ENCODE measurements at places on chromosomes 13 and 19.

- no peak overlapping the region for H3K4me3 ChIP-seq
- no peaks in the 10 kb centered on the region for H3K27me3 ChIP-seq
- H3K36me3 ChIP-seq: no peaks in the 10 kb centered on the region
- DNase-seq: no peak
- no peak overlapping the region for H3K27ac ChIP-seq
Measured at GRCh38 chr13:105463011-105463501, 1072.4 kb downstream of the EFNB2 start.

DNA sequence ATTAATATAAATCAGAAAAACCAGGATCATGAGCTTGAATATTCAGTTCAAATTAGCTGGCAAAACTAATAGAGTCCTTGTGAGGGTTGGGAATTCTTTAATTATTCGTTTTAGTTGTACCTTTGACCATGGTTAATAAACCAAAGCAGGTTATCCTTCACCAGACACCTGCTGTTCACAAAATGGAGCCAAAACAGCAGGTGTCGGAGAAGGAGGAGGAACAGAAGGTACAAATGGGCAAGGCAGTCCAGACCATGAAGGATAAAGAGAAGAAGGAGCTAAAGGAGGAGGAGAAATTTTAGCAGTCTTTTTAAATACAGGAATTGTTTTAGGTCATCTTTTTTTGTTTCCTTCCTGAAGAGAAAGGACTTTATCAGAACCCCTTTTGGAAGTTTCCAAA, 106.1 kb downstream of the NHLRC3 start:
- no peaks in the 10 kb centered on the region for H3K36me3 ChIP-seq
- H3K4me1 ChIP-seq: no peaks in the 10 kb centered on the region
- peaks cover 6% of the 10 kb centered on the region for H3K27me3 ChIP-seq
- H3K4me3 ChIP-seq: no peak overlapping the region
- DNase-seq: no peak
- H3K27ac ChIP-seq: no peak overlapping the region

DNA sequence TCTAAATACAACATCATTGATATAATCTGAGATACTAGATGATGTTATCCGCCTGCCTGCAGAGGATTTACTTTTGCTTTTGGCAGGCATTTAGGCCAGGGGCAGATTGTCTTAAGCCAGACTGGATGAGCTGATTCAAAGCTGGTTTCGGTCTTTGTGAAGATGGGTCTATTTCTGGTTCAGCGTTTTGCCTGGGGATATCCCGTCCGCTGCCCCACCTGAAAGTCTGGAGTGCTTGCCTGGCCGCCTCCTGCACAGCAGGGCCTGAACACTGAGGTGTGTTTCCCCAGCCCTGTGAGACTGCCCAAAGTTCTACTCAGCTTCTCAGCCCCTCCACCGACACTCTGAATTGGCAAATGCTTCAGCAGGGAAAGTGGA, 149.7 kb downstream of the KATNAL1 start:
- no peak overlapping the region for H3K4me3 ChIP-seq
- DNase-seq: no peak
- peaks cover 2% of the 10 kb centered on the region for H3K4me1 ChIP-seq
- no peaks in the 10 kb centered on the region for H3K27me3 ChIP-seq
- H3K36me3 ChIP-seq: no peaks in the 10 kb centered on the region

DNA sequence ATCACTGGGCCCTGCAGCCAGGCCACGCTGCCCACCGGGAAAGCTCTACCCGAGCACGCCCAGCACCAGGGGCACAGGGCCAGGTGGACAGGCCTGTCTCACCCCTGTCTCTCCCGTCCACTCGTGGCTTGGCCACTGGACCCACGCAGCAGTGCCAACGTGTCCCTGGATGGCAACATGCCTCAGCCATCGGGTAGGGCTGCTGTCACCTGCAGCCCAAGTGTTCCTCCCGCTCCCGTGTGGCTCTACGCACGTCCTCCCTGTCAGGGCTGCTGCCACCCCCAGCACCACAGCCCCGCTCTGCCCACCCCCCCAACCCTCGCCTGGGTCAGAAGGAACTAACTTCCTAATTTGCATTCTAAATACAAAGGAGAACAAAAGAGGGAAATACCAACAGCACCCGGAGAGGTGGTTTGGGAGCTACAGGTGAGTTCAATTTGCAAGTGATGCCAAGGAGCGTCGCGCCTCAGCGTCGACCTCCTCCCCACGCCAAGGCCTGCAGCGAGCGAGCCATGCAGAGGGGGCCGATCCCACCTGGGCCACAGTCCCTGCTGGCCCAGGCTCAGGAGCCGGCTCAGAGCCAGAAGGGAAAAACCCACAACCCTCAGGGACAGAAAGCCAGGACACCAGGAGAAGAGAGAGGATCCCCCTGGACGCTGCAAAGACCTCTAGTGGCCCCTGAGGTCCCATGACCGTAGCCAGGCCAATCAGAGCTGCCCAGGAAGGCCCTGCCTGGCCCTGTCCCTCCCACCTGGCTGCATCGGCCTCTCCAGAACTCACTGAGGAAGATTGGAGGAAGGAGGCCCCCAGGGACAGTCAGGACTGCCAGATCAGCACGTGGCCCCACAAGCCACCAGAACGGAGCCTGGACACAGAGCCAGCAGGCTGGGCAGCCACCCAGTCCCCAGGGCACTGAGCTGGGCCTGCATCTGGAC, 128.4 kb upstream of the SPACA7 start:
- no peak overlapping the region for H3K27ac ChIP-seq
- H3K27me3 ChIP-seq: peaks cover 9% of the 10 kb centered on the region
- no peak overlapping the region for H3K4me3 ChIP-seq
- H3K36me3 ChIP-seq: no peaks in the 10 kb centered on the region

GRCh38 chr19:36092566-36092965, 18.4 kb upstream of the OVOL3 start:
- no peak overlapping the region for H3K4me3 ChIP-seq
- no peak overlapping the region for H3K27ac ChIP-seq
- H3K27me3 ChIP-seq: no peaks in the 10 kb centered on the region
- no peaks in the 10 kb centered on the region for H3K4me1 ChIP-seq
- no peak for DNase-seq
- H3K36me3 ChIP-seq: peaks cover 56% of the 10 kb centered on the region

Measured in common myeloid progenitor, CD34-positive (primary cell).